A673 (cell line): ENCODE measurements at places on chromosomes 12 and 14. TPM values are rescaled to one million over a fixed set of nuclear protein-coding genes. Genes with fewer than 3 reads are reported as not detected.

The HCAR1 gene
- 1.9 and 2.0 TPM in 2 replicates for total RNA-seq

The PMCH gene
- total RNA-seq: not detected in 2 replicates

The KTN1 gene
- total RNA-seq: 170 and 199 TPM in 2 replicates

The NANOG gene
- total RNA-seq: not detected in 2 replicates

The FLVCR2 gene
- total RNA-seq: 0.22 and 3.5 TPM in 2 replicates

The PLCZ1 gene
- not detected in 2 replicates for total RNA-seq

The ITGA7 gene
- 14.7 and 21.4 TPM in 2 replicates for total RNA-seq

The TBC1D30 gene
- total RNA-seq: 2.0 and 2.1 TPM in 2 replicates

The FANCM gene
- total RNA-seq: 20.8 and 21.5 TPM in 2 replicates

The FGF23 gene
- total RNA-seq: not detected in 2 replicates

The NPAS3 gene
- 15.6 and 16.5 TPM in 2 replicates for total RNA-seq

The AKAP6 gene
- 0.73 and 1.7 TPM in 2 replicates for total RNA-seq

The C14orf180 gene
- not detected in 2 replicates for total RNA-seq

The E2F7 gene
- 26.7 and 28.1 TPM in 2 replicates for total RNA-seq

The IPO4 gene
- total RNA-seq: 150 and 157 TPM in 2 replicates

The FAIM2 gene
- 0.11 TPM in 1 of 2 replicates, not detected in the other for total RNA-seq

The CDC42BPB gene
- 103 and 106 TPM in 2 replicates for total RNA-seq

The SLC39A2 gene
- not detected in 2 replicates for total RNA-seq

The PLBD2 gene
- total RNA-seq: 36.4 and 36.8 TPM in 2 replicates
